Thyroid gland (tissue), 4 donors: ENCODE measurements at places on chromosomes 2 and 18. TPM values are rescaled to one million over a fixed set of nuclear protein-coding genes. Genes with fewer than 3 reads are reported as not detected.

- DNase-seq, result no peak
Measured at GRCh38 chr2:27070653-27071276, 689 bp downstream of the OST4 start.

ACOXL gene
- 2.9 TPM for total RNA-seq

DNA sequence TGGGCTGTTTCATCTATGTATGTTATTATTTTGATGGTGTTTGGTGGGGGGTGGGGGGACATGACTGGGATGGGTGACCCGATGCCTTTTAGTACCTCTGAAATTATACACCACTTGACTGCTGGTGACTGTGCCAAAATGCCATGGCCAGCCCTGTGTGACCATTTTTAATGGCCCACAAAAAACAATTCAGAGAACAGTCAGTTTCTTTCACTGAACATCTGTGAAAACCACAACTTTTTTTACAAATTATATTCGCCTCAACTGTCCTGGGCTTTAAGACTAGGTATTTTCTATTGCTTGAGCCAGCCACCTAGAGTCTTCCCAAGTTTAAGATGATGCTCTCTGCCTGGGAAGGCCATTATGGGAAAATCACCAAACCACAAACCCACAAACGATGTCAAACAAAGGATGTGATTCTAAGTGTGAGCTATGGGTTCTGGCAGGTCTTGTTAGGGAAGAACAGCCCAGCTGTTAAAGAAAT, 33.9 kb downstream of the FN1 start:
- DNase-seq, result peak; percentile 24

- DNase-seq, result no peak
Measured at GRCh38 chr18:80241919-80242777, 5.2 kb downstream of the PARD6G start.

GRCh38 chr2:239264838-239265651, 135.8 kb downstream of the HDAC4 start:
- DNase-seq, result peak; percentile 48

GRCh38 chr2:109284826-109285225, 155.8 kb downstream of the SH3RF3 start:
- DNase-seq, result no peak

DNA sequence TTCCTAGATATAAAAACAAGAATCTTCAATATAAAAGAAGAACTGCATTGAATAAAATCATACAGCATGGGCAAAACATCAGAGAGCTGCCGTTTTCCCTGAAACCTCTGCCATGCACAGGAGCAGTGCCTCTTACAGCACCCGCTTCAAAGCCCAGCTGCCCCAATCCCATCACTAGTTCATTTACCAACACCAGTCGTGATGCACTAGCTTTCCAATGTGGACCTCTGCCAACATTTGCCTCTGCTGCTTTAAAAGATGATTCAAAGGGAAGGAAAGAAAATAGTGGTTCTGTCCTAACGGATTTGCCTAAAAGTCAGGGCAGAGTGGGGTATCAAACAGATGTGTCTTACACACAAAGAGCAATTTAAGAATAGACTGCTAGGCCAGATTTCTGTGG, 43.4 kb upstream of the AP1S3 start:
- DNase-seq, result no peak

CCDC148 gene
- total RNA-seq, result 8.3 TPM

GPAT2 gene
- 3.8 TPM for total RNA-seq

DNA sequence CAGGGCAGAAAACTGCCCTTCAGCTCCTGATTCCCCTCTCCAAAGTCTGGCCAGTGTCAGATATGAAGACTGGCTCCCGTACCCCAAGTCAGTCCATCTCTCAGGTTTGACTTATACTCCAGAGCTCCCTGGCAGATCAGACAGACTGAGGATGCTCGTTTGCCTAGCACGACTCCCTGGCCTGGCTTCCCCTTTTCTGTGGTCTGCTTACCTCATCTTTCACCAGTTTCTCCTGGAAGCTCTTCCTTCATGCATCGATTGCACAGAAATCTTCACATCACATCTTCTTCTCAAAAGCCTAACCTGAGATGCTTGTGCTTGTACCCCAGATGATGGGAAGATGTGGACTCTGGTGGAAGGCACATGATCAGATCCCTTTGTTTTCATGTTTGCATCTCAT, 387.9 kb upstream of the POU3F3 start:
- no peak for DNase-seq

DNA sequence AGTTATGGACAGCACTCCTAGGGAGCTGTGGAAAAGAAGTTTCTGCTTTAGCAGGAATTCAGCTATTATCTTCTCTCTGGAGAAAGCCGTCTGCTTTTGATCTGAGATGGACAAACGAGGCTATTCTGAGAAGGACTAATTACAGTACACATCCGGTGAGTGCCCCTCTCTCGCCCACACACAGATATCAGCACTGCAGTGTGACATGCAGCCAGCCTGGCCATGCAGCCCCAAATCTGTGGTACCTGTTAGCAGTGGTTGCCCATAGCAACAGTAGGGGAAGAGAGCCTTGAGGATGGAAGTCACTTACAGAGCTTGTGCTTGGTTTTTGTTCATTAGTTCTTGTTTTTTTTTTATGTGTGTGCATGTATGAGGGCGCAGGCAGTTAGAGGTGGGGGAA, 73.9 kb upstream of the TRIB2 start:
- no peak for DNase-seq

SCTR gene
- not detected for total RNA-seq

CTLA4 gene
- 1.5 TPM for total RNA-seq

- DNase-seq, result no peak
Measured at GRCh38 chr2:178199334-178199733, 5.0 kb downstream of the OSBPL6 start.

FBXO11 gene
- total RNA-seq, result 50.4 TPM

DNA sequence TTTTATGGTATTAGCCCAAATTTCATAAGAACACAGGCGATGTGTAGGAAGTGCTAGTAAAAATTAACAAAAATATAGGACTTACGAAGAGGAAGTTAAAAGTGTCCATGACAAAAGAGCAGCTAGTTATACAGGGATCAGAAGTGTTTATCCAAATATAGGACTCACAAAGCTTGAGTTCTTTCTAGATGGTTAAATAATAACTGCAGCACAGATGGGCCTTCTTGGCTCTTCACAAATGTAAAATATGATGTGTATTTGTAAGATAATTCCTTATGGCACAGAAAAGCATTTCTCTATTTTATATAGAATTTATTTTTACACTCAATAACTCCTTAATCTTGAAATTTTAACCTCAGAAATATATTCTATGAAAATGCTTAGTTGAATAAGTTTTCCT, 100.9 kb upstream of the SPHKAP start:
- DNase-seq, result no peak

GRCh38 chr2:70482401-70482800, 71.2 kb downstream of the TGFA start:
- no peak for DNase-seq

DNA sequence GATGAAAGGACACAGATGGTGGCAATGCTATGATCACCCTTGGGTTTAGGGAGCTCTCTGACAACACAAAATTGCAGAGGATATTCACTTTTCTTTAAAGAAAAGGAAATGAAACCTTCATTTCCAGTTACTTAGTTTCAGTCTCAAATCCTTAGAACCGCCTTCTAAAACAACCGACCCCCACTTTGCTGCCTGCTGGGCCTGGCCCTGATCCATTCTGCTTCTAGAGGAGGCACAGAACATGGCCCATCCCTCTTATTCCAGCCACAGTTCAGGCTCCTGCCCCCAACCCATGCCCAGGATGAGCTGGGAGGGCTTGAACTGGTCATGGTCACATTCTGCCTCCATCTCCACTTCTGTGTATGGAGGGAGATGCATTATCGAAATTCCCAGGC, 311.6 kb downstream of the EN1 start:
- DNase-seq, result no peak

BARD1 gene
- total RNA-seq, result 12.8 TPM
